NCI-H2029 (cell line): ENCODE measurements at places on chromosomes 6 and 20.
A peak's percentile ranks its signal among the peaks of the same experiment; 100 is the strongest.

DNA sequence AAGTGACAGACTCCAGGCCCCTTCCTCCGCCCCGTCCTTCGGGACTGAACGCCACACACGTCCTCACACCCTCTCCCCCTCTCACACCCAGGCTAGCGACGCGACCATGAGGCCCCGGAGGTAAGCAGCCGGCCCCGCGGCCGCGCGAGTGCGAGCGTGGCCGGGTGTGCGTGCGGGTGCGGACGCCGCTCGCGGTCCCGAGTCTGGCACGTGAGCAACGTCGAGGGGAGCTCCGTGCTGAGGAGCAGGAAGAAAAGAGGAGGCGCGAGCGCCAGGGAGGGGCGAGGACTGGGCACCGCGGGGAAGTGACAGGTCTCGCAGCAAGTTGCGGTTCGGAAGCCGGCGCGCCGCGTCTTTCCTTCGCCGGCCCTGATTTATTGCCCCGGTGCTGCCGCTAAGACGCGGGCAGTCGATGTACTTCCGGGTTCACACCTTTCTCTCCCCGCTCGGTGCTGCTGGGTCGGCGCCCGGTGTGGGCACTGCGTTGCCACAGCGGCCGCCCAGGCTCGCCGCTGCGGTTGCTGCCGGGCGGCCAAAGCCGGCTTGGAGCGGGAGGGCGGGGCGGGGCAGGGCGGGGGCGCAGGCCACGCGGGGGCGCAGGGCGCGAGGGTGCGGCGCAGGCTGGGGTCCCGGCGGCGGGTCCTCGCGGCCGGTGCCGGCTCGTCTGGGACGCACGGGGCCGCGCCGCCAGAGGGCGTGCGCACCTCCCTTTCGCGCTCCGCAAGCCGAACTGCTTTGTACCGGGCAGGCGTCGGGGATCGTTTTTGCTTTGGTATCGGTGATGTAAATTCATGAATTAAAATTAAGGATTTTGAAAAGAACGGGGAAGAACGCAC is 15.8 kb upstream of the LIN28B start:
- no peak for DNase-seq

DNA sequence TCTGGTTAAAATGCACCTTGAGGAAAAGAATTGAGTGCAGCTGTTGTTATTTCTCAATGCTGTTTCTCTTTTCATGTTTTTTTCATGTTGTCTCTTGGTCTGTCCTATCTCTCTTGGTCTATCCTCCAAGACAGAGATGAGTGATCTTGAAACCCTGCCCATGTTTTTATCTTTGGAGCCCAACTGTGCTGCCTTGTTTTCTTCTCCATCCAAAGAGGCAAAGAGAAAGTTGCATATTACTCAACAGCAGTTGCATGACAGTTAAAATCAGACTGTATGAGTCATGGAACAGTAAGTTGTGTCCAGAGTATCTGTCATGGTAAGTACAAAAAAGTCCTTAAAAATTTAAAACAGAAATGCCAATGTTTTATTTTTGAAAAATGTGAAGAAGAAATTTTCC is 26.2 kb downstream of the BCAS1 start:
- no peak for DNase-seq

- DNase-seq: no peak
Measured at GRCh38 chr6:121733234-121733633, 297.8 kb downstream of the GJA1 start.

DNA sequence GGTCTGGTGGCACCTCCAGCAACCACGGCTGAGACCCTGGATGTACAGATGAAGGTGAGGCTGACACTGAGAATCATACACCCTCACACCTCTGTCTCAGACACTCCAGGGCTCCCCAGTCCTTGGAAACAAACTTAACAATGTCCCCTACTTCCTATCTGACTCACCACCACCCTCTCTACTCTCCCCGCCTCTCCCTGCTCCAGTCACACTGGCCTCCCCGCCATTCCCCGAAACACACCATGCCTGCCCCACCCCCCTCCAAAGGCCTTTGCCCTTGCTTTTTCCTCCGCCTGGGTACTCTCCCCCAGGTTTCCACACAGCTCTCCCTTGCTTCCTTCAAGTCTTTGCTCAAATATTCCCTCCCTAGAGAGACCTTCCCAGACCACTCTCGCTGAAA is 16.3 kb downstream of the BPI start:
- no peak for DNase-seq

DNA sequence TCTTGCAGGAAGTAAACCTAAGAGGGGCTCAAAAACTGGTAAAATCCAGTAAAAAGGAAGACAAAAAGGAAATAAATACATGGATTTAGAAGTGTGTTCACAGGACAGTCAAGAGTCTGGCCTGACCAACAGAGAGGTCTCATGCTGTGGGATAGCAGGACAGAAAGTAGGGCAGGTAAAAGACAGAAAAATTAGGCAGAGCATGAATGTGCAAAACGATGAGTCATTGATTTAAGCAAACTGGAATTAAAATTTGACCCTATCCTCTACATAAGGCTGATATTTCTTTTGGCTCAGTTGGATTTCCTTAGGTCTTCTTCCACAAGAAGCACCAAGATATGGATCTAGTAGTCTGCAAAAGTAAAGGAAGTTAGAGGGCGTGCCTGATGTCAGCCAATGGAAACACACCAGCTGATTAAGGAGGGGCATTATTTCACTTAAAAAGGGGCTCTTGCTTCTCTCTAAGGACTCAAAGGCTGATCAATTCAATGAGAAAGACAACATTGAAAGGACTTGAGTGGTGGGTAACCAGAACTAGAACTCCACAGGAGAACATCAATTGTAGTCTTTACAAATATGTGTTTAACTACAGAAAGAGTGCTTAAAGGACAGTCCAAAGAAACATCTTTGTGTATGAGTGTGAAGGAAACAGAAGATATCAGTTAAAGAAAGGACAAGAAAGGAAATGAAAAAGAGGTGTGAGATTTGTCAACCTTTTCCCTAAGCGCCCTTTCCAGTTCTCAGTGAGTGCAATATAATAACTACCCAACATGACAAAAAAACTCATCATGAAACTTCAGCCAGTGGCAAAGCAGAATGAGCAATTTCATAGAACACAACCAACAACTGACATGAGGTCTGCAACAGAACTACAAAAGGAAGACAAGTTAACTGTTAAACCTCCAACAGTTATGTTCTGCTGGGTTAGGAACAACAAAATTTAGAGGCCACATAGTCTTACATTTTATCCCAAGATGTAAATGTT is 19.4 kb upstream of the MYB start:
- no peak for DNase-seq

GRCh38 chr20:23889775-23890187 is 10.2 kb upstream of the CST5 start:
- peak; percentile 28 for DNase-seq
